ENCODE measurements at places on chromosomes 11 and 22.

GRCh38 chr11:126874831-126875230, 125.7 kb downstream of the KIRREL3 start:
- DNase-seq: no peak

GRCh38 chr11:127632976-127633680, 632.6 kb upstream of the KIRREL3 start:
- no peak for DNase-seq

GRCh38 chr11:80144897-80145594, 704.2 kb upstream of the TENM4 start:
- DNase-seq: no peak

DNA sequence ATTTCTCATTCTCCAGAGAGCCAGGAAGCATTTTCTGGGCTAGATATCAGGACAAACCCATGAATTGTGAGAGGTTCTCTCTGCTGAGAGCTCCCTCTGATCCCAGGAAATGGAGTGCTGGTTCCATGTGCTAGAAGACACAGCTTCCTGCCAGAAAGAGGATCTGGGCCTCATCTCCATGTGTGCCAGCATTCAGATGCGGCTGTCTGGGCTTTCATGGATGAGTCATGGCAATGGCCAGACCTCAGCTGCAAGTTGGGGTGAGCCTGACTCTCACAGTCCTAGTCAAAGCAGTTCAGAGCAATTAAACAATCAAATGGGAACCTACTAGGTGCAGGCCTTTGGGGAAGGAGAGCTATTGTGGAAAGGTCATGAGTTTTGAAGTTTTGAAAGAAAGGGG, 82.3 kb upstream of the EED start:
- no peak for DNase-seq

GRCh38 chr11:111938687-111939160, 1.6 kb downstream of the DIXDC1 start:
- no peak for DNase-seq

DNA sequence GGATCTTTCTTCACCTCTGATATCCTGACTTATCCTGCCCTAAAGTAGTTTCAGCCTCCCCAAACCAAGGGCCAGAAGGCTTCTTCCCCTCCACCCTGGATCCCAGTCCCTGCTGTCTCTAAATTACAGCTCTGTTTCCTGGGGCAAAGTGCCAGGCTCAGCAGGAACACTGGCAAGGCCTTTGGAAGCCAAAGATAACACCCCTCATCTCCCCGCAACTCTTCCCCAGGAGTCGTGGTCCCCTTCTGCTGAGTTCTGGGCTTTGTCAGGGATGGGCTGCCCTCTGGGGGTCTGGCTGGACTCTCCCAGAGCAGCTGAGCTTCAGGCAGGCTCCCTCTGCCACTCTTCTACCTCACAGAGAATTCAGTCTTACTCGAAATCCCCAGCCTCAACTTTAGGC, 53.8 kb upstream of the AMPD3 start:
- no peak for DNase-seq

DNA sequence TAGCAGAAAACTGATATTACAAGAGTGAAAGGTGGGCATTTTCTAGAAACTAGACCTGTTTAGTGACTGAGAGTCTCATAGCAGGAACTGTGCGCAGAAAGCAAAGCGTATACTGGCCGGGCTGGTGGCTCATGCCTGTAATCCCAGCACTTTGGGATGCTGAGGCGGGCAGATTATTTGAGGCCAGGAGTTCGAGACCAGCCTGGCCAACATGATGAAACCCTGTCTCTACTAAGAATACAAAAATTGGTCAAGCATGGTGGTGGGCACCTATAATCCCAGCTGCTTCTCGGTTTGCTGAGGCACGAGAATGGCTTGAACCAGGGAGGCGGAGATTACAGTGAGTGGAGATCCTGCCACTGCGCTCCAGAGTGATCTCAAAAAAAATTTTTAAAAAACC, 1.8 kb upstream of the NUP98 start:
- DNase-seq: no peak

DNA sequence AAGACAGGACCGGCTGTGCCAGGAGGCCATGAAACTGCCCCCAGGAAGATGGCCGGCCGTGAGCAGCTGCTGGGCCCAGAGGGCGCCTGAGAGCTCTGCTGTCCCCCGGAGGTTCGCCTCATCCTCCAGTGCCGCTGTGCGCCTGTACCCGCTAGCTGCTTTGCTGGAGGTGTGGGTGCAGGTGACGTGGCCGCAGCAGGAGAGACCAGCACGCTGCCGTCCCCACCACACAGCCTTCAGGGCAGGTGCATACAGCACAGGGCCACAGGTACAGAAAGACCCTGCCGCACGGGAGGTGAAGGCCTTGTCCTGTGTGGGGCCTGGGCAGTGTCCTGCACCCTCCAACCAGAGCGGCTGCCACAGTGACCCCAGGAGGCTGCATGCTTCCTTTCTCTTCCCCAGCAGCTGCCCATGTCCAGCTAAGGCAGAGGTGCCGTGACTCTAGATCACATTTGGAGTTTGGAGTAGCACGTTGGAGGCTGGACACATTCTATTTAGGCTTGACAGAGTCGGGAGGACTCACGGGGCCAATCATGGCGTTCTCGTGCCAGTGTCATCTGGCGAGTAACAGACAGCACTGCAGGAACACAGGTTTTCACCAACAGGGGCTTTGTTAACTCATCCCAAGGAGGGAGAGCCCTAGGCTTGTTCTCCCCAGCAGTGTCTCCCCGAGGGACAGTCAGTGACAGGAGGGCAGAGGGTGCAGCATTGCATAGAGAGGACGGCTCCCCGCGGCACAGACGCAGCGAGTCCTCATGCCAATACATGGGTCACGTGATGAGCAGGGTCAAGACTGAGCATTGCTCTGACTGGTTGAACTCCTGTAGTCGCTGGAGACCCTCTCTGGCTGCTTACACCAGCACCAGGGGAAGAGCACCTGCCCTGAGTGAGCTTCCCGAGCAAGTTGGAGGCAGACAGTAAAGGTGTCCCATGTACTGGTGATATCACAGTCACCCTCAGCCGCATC, 18.7 kb upstream of the PANX2 start:
- DNase-seq: no peak

- DNase-seq: no peak
Observed at GRCh38 chr22:23212061-23213021, 32.0 kb downstream of the BCR start.

- DNase-seq: no peak
Observed at GRCh38 chr11:77287615-77288273, 13.7 kb downstream of the GDPD4 start.

- no peak for DNase-seq
Observed at GRCh38 chr22:23278883-23279675, 98.8 kb downstream of the BCR start.

DNA sequence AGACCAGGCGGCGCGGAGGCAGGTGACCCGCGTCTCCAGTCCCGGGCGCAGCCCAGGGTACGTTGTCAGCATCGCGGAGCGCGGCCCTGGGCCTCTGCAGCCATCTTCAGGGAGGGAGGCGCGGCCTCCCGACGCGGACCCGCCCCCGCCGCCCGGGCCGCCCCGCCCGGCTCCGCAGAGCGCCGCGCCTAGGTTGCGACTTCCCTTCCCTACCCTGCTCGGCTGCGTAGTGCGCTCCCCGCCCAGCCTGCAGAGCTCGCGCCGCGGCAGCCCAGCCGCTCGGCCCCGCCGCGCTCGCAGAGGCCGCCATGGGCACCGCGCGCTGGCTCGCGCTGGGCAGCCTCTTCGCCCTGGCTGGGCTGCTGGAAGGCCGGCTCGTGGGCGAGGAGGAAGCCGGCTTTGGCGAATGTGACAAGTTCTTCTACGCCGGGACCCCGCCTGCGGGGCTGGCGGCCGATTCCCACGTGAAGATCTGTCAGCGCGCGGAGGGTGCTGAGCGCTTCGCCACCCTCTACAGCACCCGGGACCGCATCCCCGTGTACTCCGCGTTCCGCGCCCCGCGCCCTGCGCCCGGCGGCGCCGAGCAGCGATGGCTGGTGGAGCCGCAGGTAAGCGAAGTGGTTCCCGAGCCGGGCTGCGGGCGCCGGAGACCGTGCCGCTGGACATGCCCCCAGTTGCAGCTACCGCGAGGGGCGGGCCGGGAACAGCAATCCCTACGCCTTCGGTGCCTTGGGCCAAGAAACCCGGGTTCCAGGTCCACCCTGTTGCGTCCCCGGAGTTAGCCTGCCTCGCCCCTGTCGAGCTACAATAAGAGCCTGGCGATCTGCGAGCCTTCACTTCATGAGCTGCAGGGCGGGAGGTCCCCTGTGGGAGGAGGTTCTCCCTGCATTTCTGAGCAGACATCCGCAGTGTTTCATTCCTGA, at the start of gene ENDOD1:
Gene ENDOD1, plus strand, starts transcription at position 227 of the 923 bp plus-strand sequence. Its CDS starts 82 bp downstream, at position 309.
- peak; percentile 72 for DNase-seq

- DNase-seq: no peak
Observed at GRCh38 chr11:371051-371450, 1.8 kb downstream of the B4GALNT4 start.

DNA sequence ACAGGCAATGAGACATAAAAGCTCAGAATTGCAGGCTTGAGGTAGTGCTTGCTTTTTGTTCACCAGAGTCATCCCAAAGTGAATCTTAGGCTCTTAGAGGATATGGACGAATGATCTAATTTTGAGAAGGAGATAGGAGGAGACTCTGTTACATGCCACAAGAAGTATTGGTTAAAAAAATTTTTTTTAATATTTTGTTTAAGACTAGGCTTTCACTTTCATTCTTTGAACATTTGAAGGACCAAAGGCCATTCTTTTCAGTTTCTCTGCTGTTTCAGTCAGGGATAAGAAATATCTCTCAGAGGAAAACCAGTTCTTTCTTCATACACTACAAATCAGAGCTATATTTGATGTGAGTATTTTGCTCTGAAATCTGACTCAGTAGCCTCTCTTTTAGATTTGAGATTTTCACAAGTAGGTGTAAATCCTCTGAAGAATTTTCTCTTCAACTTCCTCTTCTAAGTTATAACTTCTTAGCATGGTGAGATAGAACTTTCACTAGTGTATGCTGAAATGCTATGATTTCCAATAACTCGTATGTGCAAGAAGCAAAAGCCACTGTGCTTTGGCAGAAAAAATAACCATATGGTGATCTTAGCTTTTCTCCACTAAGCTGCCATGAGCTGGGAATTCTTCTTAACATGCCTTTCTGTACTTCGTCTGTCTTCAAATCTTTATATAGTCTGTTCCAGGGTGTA, 24.1 kb upstream of the FAM181B start:
- DNase-seq: no peak

DNA sequence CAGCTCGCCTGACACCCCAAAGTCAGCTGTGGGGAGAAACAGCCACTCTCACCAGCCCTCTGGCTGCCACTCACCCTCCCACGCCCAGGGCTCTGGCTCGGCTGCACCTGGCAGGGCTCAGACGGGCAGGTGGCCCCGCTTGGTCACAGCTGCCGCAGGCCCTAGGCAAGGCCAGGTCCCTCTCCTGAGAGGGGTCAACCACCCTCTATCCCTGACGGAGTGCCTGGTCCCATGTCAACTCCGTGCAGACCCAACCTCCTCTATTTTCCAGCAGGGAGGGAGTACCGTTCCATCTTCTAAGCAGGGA, 1.9 kb downstream of the MAP4K2 start:
- no peak for DNase-seq

DNA sequence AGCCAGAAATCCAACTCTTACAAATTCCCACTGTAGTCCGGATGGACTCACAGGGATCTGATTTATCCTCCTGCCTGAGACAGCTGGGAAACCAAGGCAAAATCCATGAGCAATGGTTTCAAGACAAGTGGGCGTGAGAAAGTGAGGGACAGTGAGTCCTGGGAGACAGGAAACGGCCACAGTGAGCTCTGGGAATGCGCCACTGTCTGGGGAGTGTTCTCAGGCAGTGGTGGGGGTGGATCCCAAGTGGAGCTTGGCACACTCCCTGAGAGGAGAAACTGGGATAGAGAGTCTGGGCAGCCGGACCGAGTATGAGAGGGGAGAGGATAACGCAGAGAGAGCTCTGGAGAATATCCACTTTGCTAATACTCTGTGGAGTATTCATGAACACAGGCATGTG, 9.8 kb downstream of the IL17REL start:
- no peak for DNase-seq

GRCh38 chr22:44145544-44145943, 35.2 kb upstream of the PARVG start:
- DNase-seq: no peak

- no peak for DNase-seq
Observed at GRCh38 chr22:44246615-44247326, 66.0 kb downstream of the SHISAL1 start.

DNA sequence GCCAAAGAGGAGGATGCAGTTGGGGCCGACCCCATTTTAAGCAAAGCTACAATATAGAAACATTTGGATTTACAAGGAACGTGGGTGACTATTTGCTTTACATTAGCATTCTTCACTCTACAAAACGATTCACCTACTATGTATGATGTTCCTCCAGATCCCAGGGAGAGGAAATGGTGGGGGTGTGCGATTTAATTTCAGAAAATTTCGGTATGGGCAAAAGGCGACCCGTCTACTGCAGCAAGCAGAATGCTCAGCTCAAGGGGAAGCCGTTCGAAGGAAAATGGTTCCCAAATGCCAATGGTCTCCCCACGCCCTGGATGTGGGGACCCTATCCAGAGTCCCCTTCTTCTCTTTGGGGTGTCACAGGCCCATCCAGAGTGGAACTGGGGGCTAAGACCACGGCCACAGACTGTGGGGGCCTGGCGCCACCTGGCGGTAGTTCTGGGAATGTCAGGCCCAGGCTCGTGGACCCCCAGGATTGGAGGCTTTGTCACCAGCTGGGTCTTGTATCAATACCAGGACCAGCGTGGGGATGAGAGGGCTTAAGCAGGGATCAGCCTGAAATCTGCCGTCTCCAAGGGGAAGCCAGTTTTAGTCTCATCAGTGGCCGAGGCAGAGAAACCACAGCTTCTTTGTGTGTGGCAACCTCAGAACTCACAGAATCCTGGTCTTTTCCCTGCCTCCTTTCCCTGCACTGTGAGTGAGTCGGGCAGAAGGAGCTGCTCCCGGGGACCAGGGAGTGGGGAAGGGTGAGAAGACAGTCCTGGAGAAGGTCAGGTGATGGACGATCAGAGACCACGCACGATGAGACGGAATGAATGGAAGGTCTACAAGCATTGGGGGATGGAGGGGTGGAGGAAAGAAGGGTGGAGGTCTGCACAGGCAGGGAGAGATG, 8.4 kb downstream of the LRRC10B start:
- DNase-seq: no peak

- peak; percentile 55 for DNase-seq
Observed at GRCh38 chr11:85884581-85885021, 29.4 kb downstream of the CCDC83 start.

DNA sequence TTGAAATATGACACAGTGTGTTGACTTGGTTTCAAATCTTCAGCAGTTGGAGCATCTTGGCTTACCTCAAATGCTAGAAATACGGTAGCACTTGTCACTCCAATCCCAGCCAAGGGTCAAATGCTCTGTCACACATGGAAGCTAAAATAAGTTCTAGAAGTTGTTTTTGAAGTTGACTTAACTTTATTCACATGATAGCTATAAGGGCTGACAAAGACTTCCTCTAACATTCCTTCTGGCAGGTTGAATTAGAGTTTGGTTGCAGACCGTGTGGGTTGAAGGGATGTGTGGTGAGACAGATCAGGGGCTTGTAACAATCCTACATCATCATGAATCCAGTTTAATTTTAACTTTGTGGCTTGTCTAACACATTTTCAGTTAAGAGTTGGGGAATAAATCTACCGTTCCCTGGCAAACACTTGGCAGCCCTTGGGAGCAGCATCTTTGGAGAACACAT, 4.6 kb downstream of the SLN start:
- DNase-seq: no peak

- peak; percentile 29 for DNase-seq
Observed at GRCh38 chr11:9003573-9004182, at the start of gene NRIP3. TSS of gene NRIP3 (minus strand) at chr11:9004001. CDS start at chr11:9003935, 66 bp downstream.
